ENCODE measurements at places on chromosomes 7 and 10. TPM values are rescaled to one million over a fixed set of nuclear protein-coding genes. Genes with fewer than 3 reads are reported as not detected.

Gene RBP3
- total RNA-seq: not detected

Gene GRID2IP
- 0.15 TPM for total RNA-seq

Gene TMEM178B
- 0.12 TPM for total RNA-seq

Gene LRRC18
- not detected for total RNA-seq

Gene ANTXRL
- total RNA-seq: not detected

Gene CLRN3
- not detected for total RNA-seq

DNA sequence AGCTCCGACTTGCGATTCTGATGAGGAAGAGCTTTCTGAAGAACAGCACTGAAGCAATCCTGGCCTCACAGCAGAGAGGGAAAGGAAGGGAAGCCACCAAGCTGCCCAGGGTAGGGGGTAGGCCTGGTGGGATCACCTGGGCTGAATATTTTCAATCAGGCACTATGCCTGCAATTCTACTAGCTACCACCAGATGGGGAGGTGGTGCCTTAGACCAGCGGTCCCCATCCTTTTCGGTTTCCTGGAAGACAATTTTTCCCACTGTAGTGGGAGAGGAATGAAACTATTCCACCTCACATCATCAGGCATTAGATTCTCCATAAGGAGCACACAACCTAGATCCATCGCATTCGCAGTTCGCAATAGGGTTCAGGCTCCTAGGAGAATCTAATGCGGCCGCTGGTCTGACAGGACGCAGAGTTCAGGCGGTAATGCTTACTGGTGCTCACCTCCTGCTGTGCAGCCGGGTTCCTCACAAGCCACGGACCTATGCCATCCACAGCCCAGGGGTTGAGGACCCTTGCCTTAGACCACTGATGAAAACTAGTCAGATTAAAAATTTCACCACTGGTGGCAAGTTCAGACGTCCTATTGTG lies 2.7 kb downstream of the LRRC20 start:
- H3K27ac ChIP-seq: no peak overlapping the region
- H3K27me3 ChIP-seq: no peaks in the 10 kb centered on the region
- no peak overlapping the region for H3K4me3 ChIP-seq
- H3K36me3 ChIP-seq: no peaks in the 10 kb centered on the region
- DNase-seq: no peak
- H3K4me1 ChIP-seq: peaks cover 35% of the 10 kb centered on the region

- H3K36me3 ChIP-seq: peaks cover 6% of the 10 kb centered on the region
- no peaks in the 10 kb centered on the region for H3K4me1 ChIP-seq
- DNase-seq: no peak
- H3K4me3 ChIP-seq: no peak overlapping the region
These were observed 24.9 kb downstream of the SFR1 start for GRCh38 chr10:104146882-104147281.

DNA sequence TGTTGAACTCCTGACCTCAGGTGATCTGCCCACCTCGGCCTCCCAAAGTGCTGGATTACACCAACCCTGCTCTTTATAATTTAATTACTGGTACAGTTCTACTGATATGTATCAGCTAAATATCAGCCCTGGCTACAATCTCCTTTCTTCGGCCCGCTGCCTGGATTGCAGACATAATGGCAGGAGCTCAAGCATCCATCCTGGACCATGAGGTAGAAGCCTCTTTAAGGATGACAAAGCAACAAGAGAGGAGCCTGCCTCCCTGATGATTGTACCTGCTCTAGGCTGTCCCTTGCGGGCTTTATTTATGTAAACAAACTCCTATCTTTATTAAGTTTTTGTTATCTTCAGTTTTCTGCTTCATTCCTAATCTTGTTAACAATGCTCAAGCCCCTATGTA lies 5.6 kb upstream of the PSAP start:
- no peak overlapping the region for H3K27ac ChIP-seq
- peaks cover 31% of the 10 kb centered on the region for H3K4me1 ChIP-seq
- H3K27me3 ChIP-seq: no peaks in the 10 kb centered on the region
- peak; percentile 22 for DNase-seq
- no peak overlapping the region for H3K4me3 ChIP-seq

DNA sequence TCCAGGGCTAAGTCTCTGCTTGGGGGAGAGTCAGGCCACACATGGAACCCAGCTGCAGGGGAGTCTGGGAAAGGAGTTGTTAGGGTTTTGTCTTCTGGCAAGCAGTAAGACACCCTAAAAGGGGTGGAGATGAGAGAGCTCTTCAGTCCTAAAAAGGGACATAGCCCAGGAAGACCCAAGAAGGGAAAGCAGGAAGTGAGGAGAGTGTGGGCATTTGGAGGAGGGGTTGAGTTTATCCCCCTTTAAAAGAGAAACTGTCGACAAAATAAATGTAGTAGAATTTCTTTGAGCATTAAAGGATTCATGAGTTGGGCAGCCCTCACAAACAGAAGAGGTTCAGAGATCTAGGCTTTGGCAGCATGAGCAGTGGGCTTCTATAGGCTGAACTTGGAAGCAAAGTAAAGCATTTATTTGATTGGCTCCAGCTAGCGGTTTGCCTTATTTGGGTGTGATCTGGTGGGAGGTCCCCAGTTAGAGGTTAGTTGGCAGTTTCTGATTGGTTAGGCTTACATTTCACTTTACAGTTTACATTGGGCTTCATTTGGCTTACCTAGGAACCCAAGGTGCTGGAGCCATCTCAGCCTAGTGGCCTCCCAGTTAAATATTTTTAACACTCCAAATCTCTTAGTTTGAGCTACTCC lies 246.7 kb downstream of the CAMK1D start:
- H3K4me1 ChIP-seq: peaks cover 8% of the 10 kb centered on the region
- H3K27ac ChIP-seq: no peak overlapping the region
- no peak overlapping the region for H3K4me3 ChIP-seq
- peaks cover 5% of the 10 kb centered on the region for H3K36me3 ChIP-seq
- no peaks in the 10 kb centered on the region for H3K27me3 ChIP-seq
- DNase-seq: no peak

Data from chondrocyte (in vitro differentiated cells).